Osteoblast (primary cell): ENCODE measurements at places on chromosomes 2 and 18. TPM values are rescaled to one million over a fixed set of nuclear protein-coding genes. Genes with fewer than 3 reads are reported as not detected.

GRCh38 chr2:231615058-231615671 is 22.5 kb downstream of the TEX44 start:
- peak; percentile 81 for DNase-seq

- no peak for DNase-seq
These were observed 21.6 kb downstream of the EPAS1 start for GRCh38 chr2:46318579-46319460.

DNA sequence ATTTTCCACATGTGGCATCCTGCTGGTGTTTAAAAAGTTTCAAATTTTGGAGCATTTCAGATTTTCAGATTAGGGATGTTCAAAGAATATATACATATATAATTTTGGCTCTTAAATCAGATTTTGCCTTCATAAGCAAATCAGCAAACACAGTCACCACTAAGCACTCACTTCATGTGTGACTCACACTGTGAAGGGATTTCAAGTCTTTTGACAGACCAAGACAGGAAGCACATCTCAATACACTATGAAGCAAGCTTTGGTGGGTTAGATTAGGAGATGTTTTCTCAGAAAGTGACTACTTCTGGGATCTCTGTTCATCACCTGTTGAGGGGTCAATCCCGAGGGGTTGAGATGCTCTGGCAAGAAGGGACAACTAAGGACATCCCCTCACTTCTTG is 227.8 kb upstream of the RBBP8 start:
- DNase-seq, result peak; percentile 89

STARD6 gene
- not detected in 2 replicates for total RNA-seq

ABCA12 gene
- under 0.01 TPM in 2 replicates for total RNA-seq

SP9 gene
- total RNA-seq, result not detected in 2 replicates

DNA sequence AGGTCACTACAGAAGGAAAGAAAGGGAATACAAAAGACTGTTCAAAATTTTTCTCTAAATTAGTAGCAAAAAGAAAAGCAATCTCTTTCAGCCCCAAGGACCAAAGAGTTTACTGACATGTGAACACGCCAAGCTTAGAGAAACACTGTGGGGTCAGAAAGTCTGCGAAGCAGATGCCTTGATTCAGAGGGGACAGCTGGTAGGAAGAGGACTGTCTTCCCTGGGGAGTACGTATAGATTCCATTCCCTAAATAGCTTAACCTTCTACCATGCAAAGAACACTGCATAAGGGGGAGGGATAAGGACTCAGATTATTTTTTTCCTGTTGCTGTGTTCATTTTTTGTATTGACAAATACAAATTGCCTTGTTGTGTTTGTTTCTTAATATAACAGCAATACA is 96.1 kb downstream of the IRS1 start:
- DNase-seq, result no peak

GRCh38 chr2:128305555-128306080 is 13.1 kb downstream of the HS6ST1 start:
- DNase-seq, result no peak

- no peak for DNase-seq
These were observed 5.3 kb downstream of the CERS6 start for GRCh38 chr2:168461178-168461941.

DNA sequence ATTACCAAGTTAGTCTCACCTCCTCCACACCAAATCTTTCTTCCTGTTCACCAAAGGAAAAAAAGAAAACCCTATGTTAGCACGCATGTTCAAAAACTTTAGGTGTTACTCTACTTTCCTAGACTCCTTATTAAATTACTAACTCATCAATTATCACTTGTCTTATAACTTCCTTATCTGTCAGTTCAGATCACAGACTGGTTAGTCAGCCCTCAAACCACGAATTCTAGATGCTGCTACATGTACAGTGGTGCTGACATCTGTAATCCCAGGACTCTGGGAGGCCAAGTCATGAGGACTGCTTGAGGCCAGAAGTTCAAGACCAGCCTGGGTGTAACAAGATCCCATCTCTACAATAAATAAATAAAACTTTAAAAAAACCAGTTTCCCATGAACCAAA is 3.5 kb downstream of the YWHAQ start:
- DNase-seq, result no peak

DNA sequence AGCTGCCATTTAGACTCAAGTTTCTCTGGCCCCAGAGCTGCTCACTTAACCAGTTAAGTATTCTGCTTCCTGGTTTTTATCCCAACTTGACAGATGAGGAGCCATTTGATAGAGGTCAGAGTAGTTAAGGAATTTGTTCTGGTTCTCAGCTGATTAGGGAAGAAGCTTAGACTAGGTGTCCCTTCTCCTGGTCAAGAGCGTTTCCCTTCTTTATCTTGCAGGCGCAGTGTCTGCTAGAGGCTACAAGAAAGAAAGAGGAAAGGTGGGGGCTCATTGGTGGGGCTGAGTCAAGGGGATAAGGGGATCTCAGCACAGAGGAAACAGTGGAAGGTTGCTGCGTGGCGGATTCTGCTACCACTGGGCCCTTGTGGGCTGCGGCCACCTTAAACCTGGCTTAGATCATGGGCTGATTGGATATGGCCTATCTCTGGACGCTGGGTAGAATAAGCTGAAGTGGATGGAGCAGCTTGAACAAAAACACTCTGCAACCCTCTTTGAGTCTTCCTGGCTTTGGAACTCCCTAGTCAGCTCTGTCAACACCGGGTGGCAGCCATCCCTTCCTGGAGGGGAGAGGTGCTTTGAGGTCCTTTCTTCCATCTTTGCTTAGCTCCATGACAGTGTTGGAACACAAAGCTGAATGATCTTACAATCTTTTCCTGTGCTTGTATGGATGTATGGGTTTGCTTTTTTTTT is 70.8 kb downstream of the QPCT start:
- DNase-seq, result peak; percentile 15

- peak; percentile 87 for DNase-seq
These were observed 631.5 kb downstream of the NYAP2 start for GRCh38 chr2:226030788-226031646.

GATA6 gene
- 10.9 and 16.6 TPM in 2 replicates for total RNA-seq

DNA sequence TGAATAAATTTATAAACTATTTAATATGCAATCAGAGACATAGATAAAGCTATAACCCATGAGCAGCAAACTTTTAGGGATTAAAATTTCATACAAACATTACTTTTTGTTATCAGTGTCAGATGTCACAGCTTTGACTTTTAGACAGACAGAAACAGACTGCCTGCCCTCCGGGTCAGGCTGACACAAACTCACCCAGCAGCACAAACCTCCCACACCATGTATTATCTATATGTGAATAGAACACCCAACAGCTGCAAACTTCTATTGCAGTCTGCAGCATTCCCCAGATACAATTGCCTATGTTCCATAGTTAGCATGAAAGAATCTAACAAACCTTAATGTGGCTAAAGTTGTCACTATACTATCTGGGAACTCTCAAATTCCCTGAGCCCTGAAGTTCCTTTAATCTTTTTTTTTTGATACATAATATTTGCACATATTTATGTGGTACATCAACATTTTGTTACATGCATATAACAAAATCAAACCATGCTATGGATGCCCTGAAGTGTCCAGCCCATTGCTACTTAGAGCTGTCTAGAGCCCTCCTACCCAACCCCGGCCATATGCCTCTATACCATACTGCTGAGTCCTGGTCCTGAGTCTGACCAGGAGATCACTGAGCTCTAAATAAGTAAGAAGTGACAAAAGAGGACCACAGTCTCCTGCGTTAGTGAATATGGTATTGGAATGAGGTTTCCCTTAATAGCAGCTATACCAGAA is 214.4 kb downstream of the ZNF385B start:
- no peak for DNase-seq

PXDN gene
- 307 and 324 TPM in 2 replicates for total RNA-seq

FBXO11 gene
- total RNA-seq, result 56.6 and 57.9 TPM in 2 replicates

DNA sequence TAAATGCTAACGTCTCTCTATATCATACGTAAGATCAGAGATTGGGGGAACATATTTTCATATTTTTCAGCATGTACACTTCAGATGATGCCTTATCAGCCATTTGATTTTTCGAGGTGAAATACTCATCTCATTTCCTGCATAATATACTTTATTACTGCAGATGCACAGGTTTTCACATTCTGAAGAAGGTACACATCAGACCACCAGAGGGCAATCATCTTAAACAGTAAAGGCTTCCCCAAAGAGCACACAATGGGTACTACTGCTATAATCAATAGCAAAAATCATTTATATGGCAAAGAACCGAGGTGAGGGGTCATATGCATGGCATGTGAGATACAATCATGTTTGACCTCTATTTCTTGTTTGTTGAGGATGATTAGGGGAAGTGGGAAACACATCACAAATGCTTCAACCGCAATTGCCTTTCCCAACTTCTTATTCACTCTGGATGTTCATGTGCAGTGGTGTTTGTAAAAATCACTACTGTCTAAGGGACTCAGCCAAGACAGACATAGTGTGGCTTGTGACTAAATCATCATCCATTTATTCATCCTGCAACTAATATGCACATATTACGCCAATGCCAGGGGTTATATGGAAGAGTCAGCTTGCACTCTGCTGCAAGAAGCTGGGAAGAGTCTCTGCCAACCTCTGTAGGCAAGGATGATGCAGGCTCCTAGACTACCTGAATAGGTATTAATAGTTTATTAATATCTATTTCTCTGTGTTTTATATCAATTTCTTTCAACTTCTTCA is 118.7 kb downstream of the EPB41L3 start:
- DNase-seq, result no peak

GRCh38 chr2:76930056-76930744 is 592.0 kb downstream of the LRRTM4 start:
- DNase-seq, result no peak

PPP1R7 gene
- total RNA-seq, result 46.7 and 73.7 TPM in 2 replicates

MYO1B gene
- total RNA-seq, result 229 and 246 TPM in 2 replicates

GRCh38 chr2:152549423-152549822 is 167.8 kb downstream of the PRPF40A start:
- DNase-seq, result peak; percentile 31

NOSTRIN gene
- 0.59 and 1.4 TPM in 2 replicates for total RNA-seq

GRCh38 chr2:235414422-235414821 is 79.4 kb upstream of the AGAP1 start:
- DNase-seq, result no peak

GRCh38 chr2:242064364-242065250 is 195.1 kb downstream of the RTP5 start:
- peak; percentile 73 for DNase-seq

CD207 gene
- not detected in 2 replicates for total RNA-seq

DNA sequence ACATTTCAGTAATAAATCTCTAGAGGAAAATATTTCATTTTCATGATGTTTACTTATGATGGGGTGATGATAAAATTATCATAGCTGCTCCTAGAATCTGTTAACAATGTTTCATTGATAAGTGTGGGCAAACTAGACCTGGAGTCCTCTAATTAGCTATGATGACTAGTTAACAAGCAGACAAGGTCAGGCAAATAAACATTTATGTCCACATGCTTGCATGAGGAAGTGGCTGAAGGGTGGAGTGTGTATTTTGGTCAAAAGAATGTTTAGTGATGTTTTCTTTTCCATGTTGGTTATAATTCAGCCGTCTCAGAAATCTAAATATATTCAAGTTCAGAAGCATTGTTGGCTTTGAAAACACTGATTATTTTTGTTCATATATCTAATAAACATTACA is 99.9 kb upstream of the FN1 start:
- DNase-seq, result peak; percentile 59

SNX17 gene
- total RNA-seq, result 152 and 165 TPM in 2 replicates
